ENCODE measurements at places on chromosomes 5 and 9.

DNA sequence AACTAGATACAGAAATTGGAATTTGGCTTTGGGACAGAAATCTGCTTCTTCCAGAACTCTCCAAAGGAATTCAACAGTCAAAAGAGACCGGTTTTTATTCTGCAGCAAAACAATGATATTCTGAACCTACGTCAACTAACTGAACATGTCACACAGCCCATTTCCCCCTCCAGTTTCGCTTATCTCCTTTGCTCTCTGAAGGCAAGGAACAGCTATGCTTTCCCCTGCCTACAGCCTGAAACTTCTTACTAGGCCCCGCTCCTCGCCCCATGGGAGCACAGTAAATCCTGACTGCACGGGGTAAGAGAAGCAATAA is 488 bp downstream of the SKIC3 start:
- DNase-seq, result no peak

- DNase-seq, result no peak
Measured at GRCh38 chr5:61162832-61163567, 732 bp upstream of the SMIM15 start.

DNA sequence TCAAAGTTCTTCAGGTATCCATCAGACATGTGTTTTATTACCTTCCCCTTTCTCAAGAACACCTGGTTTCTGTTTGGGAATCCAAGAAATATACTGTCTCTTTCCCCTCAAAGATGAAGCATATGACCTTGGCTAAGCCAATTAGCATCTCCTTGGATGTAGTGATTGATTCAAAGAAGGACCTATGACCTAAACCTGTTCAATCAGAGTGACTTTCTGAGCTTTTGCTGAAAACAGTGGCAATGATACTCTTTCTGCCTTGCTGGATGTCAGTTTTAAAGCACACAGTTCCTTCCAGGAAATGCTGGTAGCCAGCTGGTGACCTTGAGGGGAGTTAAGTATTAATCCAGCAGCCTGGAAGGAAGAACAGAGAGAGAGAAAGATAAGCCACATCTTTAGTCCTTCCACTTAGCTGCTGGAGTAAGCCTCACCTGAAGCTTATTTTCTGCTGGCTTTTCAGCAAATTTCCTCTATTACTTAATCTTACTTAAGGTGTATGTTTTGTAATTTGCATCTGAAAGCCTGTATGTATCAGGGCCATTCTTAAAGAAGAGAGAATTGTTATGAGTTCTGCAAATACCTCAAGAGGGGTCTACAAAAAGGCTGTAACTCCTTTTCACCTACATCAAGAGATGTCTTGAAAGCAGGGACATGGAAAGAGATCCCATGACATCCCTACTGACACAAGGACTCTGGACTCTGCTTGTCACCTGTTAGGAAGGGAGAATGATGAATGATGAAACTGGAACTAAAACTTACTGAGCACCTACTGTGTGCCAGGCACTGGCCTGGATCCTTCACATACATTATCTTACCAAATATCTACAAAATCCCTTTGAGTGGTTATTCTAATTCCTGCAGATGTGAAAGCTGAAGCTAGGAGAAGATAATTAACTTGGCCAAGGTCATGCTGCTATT is 35.2 kb upstream of the PIK3R1 start:
- no peak for DNase-seq

- no peak for DNase-seq
Measured at GRCh38 chr5:170560938-170561337, 57.1 kb downstream of the KCNIP1 start.

- DNase-seq, result no peak
Measured at GRCh38 chr5:150457121-150457520, 7.6 kb upstream of the RPS14 start.

DNA sequence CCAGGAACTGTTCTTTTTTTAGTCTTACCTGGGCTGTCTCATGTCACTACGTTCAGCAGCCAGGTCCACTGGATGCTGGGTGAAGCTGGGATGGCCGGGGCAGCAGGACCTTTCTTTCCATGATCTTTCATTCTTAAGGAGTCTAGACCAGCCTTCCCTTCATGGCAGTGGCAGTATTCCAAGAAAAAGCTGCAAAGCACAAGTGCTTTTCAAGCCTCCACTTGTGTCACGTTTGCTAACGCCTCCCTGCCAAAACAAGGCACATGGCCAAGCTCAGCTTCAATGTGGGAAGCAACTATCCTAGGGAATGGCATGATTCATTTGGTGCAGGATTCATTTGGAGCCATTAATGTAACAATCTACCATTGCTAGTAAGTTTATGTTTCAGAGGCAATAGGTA is 94.8 kb downstream of the RCL1 start:
- DNase-seq, result no peak

GRCh38 chr5:35924950-35925722 is 13.3 kb downstream of the CAPSL start:
- DNase-seq, result peak; percentile 68

- no peak for DNase-seq
Measured at GRCh38 chr9:12717907-12718306, 24.7 kb downstream of the TYRP1 start.

GRCh38 chr5:135697251-135697958 is 118.6 kb upstream of the CXCL14 start:
- no peak for DNase-seq

DNA sequence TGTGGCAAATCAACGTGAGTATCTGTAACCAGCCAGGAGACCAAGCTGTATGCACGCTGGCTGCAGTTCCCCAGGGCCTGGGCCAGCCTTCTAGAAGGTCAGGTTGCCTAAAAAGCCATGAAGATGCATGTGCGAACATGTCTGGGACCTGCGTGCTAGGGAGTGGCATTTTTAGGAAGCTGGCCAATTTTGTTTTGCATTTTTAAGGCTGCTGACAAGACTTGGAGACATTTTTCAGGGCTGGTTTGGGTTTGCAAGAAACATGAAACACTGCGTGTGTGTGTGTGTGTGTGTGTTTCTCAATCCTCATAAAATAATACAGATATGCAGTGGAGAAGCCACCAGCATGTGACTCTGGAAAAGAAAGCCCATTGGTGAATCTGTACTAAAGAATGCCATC is 5.1 kb downstream of the TGFBI start:
- no peak for DNase-seq

Data from HS-27A (cell line).